ENCODE measurements at places on chromosomes 13 and 19.

DNA sequence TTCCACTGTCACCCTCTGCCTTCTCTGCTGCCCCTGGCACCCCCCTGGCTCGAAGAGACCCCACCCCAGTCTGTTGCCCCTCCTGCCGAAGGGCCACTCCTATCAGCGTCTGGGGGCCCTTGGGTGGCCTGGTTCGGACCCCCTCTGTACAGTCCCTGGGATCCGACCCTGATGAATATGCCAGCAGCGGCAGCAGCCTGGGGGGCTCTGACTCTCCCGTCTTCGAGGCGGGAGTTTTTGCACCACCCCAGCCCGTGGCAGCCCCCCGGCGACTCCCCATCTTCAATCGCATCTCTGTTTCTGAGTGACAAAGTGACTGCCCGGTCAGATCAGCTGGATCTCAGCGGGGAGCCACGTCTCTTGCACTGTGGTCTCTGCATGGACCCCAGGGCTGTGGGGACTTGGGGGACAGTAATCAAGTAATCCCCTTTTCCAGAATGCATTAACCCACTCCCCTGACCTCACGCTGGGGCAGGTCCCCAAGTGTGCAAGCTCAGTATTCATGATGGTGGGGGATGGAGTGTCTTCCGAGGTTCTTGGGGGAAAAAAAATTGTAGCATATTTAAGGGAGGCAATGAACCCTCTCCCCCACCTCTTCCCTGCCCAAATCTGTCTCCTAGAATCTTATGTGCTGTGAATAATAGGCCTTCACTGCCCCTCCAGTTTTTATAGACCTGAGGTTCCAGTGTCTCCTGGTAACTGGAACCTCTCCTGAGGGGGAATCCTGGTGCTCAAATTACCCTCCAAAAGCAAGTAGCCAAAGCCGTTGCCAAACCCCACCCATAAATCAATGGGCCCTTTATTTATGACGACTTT, 2.0 kb downstream of the ZFP36 start:
- ATAC-seq: no peak

DNA sequence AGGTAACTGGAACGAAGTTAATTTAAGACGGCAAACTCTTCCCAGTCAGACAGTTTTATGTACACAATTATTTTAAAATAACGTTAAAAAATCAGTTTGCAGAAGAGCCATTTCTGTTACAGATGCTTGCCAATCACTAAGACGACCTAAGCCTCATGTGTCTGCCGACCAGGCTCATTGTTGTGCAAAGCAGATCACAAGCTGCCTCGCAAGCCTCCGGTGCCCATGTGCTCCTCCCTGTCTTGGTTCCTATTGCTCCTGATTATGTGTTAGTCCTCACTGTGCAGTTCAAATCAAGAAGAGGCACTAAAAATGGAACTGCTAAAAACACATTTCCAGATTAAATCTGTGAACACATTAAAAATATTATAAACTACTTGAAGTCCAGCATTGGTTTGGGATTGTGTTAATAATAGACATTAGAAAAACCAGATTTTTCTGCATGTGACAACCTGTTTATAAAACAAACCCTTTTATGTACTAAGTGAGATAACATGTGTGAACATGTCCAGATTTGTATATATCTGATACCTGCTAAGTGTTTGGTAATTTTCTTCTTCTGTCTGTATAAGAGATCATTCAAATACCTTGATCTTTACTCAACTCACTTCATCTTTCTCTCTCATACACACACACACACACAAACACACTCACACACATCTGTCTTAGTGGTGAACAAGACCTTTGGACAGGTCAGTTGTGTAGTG, 81.9 kb upstream of the SLC15A1 start:
- no peak for ATAC-seq

GRCh38 chr13:42035905-42036521, 12.4 kb upstream of the DGKH start:
- ATAC-seq: no peak

GRCh38 chr19:58499021-58499927, 12.5 kb downstream of the SLC27A5 start:
- ATAC-seq: peak; percentile 98

- ATAC-seq: no peak
Observed at GRCh38 chr13:40983259-40983658, 35.9 kb downstream of the ELF1 start.

- no peak for ATAC-seq
Observed at GRCh38 chr13:28533125-28533436, 38.2 kb upstream of the FLT1 start.

- ATAC-seq: no peak
Observed at GRCh38 chr13:66977161-66977560, 253.0 kb downstream of the PCDH9 start.

DNA sequence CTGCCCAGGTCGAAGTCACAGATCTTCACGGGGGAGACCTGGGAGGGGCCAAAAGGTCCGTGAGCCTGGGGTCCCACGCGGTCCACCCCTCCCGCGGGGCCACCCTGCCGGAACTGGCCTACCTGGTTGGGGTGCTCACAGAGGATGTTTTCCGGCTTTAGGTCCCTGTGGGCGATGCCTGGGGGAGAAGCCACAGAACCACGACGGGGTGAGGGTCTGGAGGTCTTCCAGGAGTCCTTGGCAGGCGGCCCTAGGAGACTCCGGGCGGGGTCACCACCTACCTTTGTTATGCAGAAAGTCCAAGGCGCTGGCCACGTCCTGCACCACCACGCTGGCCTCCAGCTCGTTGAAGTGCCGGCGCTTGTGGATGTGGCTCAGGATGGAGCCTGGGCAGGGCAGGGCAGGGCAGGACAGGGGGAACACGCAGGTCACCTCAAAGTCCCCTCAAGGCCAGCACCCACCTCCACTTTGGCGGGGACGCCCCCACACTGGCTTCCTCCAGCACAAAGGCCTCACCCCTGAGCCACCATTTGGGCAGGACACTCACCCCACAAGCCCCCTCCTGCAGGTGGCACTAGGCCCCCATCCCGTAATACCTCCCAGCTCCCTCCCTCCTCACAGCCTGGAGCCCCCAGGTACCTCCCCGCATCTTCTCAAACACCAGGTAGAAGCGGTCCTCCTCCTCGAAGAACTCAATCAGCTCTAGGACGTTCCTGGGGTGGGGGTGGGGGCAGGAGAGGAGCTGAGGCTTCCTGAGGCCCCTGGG, 8.4 kb downstream of the MKNK2 start:
- ATAC-seq: no peak

DNA sequence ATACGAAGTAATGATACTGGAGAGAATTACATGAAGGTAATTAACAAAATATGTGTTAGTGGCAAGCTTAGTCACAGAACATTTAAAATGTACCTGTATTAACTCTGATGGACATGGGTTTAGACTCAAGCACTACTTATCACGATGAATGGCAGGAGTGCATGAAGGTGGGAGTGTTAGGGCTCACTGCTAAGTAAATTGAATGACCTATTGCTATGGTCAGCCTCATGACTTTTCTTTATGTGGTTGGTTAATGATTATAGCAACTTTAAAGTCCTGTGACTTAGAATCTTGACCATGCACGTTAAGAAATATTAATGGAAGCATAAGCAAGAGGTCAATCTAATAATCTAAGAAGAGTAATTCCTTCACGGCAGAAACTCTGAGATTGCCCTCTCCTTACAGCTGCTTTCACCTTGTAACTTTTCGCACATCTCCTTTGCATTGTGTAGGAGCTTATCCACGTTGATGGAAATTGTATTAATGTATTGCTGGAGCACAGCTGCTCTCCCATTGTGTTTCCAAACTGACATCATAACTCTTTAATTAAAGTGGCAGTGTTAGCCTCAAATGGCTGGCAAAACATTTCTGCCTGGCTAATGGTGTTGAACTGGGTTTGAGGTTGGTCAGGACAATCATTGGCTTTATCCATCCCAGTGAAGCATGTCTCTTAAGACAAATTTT, 114.5 kb downstream of the RXFP2 start:
- no peak for ATAC-seq

DNA sequence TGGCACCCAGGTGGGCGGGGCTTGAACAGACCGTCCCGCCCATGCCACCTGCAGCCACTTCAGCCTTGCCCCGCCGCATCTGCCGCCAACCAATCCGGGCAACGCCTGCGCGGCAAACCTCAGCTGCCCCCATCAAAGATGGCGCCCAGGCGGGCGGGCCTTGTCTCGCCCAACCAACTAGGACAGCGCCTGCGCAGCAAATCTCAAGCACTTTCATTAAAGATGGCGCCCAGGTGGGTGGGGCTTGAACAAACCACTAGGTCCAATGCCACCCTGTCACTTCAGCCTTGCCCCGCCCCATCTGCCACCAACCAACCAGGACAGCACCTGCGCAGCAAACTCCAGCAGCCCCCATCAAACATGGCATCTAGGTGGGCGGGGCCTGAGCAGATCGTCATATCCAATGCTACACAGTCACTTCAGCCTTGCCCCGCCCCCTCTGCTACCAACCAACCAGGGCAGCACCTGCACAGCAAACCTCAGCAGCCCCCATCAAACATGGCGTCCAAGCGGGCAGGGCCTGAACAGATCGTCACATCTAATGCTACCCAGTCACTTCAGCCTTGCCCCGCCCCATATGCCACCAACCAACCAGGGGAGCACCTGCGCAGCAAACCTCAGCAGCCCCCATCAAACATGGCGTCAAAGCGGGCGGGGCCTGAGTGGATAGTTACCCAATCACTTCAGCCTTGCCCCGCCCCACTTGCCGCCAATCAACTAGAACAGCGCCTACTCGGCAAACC, 1.4 kb downstream of the PEG3 start:
- no peak for ATAC-seq

DNA sequence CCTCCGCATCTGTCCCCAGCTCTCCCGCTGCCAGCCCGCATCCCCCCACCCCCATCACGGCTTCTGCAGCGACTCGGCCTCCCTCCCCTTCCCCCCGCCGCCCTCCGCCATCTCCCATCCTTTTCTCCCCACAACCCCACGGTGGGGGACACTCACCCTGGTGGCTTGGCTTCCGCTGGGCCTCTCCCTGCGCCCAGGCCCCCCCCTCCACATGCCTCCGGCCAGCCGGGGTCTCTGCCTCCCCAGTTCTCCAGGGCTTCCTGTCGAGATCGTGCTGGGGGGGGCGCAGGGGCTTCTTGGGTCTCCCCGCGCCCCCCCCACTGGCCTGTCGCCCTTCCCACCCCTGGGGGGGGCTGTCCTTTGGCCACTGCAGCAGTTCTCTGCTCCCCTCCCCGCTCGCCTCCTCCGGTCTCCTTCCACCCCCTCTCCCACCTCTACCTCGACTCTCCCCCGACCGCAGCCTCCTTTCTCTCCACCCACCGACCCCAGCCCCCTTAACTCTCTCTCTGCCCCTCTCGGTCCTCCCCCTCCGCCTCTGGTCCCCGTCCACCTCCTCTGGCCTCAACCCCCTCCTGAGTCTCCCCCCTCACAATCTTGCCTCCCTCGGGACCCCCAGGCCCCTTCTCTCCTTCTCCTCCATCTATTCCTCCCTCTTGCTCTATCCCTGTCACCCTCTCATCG, 17.1 kb downstream of the LRRC4B start:
- ATAC-seq: no peak

DNA sequence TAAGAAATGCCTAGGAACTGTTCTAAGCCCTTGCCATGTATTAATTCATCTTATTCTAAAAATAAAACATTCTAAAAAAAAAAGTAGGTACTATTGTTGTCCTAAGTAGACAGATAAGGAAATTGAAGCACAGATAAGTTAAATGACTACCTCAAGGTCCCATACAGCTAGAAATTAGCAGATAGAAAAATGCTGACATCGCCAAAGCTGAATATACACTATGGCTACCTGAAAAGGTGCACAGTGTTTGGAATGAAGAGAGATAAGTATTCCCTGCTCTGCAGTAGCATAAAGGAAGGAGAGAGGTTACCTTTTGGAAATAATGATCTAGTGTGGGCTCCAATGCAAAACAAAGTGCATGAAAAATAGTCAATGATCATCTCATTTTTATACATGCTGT, 65.3 kb downstream of the DCT start:
- ATAC-seq: no peak

GRCh38 chr13:91050970-91051369, 296.5 kb upstream of the MIR17HG start:
- no peak for ATAC-seq

DNA sequence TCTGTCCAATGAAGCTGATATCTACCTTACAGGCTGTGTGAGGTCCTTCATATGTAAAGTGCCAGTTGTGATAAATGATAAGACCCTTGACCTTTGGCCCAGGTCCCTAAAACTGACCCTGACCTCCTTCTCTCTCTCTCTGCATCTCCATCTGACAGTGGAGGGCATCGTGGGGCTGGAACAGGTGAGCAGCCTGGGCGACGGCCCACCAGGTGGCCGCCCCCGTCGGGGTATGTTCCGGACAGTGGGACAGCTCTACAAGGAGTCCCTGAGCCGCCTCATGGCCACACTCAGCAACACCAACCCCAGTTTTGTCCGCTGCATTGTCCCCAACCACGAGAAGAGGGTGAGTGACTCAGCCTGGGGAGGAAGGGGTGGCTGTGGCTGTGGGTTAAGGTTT, 53.7 kb downstream of the MYH14 start:
- no peak for ATAC-seq

DNA sequence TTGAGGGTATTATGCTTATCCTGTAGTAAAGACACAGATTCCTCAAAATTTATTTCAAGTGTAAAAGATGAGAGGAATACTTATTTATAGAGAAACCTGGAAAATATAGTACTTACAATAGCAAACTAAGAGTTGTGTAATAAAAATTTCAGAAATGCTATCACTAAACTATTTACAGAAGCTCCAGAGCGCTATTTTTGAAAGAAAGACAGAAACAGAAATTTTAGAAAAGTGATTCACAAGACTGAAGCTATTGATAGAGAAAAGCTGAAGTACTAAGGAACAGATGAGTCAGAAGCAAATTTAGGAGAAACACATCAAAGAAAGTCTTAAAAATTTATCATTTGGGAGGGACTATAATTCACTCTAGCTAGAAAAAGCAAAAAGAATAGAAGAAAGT, 1174.2 kb downstream of the DIAPH3 start:
- ATAC-seq: no peak

GRCh38 chr13:64740493-64740892, 2489.6 kb downstream of the PCDH9 start:
- no peak for ATAC-seq

- ATAC-seq: no peak
Observed at GRCh38 chr19:38464421-38465082, 31.1 kb downstream of the RYR1 start.

DNA sequence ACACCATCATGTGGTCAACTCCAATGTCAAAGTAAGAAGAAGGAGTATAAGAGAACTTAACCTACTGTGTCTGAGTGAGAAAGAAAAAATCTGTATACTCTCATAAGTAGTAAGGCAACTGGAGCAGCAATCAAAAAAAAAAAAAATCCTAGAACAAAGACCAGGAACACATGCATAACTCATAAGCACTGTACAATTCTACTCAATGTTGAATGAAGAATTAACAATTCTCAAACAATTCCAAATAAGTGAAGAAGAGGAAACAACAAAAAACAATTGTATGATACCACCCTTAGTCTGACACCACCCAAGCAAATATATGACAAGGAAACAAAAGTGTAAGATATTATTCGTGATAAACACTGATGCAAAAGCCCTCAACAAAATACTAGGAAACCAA, 24.6 kb downstream of the ZNF160 start:
- no peak for ATAC-seq
